Endothelial cell of umbilical vein (primary cell): ENCODE measurements at places on chromosomes 1 and 21.

DNA sequence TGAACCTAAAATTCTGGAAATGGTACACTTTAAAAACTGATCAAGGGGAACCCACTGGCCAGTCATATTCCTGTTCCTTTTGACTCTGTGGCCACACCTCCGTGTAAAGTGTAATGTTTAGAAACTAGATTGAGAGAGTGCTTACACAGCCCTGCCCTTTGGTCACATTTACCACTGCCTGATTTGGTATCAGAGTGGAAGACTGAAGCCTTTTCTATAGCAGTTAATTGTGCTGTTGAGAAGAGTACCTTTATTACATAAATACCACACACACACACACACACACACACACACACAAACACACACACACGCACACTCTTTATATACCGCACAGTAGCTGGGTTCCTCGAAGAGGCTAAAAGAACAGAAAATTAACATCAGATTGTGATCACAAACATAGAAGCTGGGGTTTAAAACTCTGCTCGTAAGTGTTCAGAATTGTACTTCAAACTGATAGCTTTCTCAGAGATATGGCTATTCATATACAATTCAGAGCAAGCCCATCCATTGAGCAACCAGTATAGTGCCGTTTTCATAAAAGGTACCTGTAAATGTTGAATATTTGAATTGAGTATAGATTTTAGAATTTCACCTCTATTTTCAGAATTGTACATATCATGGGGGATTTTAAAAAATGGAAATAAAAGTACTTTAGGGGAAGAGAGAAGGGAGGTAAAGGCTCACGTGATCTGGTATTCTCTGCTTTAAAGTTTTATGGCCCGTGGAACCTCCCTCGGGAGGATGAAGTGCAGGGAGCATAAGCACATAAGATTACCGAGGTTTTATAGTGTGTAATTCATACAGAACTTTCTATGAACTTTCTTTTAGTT is 37.5 kb downstream of the CAMTA1 start:
- DNase-seq = no peak
- no peaks in the 10 kb centered on the region for H3K27me3 ChIP-seq
- H3K4me1 ChIP-seq = peaks cover 12% of the 10 kb centered on the region
- no peak overlapping the region for H3K4me3 ChIP-seq
- H3K36me3 ChIP-seq = no peaks in the 10 kb centered on the region

- H3K4me1 ChIP-seq = no peaks in the 10 kb centered on the region
- H3K36me3 ChIP-seq = no peaks in the 10 kb centered on the region
- no peak for DNase-seq
- H3K27ac ChIP-seq = no peak overlapping the region
- H3K27me3 ChIP-seq = peaks cover 2% of the 10 kb centered on the region
- no peak overlapping the region for H3K4me3 ChIP-seq
Observed at GRCh38 chr1:204670152-204670927, 15.2 kb downstream of the LRRN2 start.

GRCh38 chr1:24483441-24483840 is 19.2 kb upstream of the RCAN3 start:
- no peaks in the 10 kb centered on the region for H3K36me3 ChIP-seq
- no peak overlapping the region for H3K4me3 ChIP-seq
- no peaks in the 10 kb centered on the region for H3K27me3 ChIP-seq
- DNase-seq = no peak
- H3K4me1 ChIP-seq = no peaks in the 10 kb centered on the region

GRCh38 chr21:45618846-45619485 is 24.6 kb upstream of the PCBP3 start:
- no peak overlapping the region for H3K4me3 ChIP-seq
- no peak overlapping the region for H3K27ac ChIP-seq
- H3K27me3 ChIP-seq = no peaks in the 10 kb centered on the region
- no peak for DNase-seq
- H3K36me3 ChIP-seq = no peaks in the 10 kb centered on the region

DNA sequence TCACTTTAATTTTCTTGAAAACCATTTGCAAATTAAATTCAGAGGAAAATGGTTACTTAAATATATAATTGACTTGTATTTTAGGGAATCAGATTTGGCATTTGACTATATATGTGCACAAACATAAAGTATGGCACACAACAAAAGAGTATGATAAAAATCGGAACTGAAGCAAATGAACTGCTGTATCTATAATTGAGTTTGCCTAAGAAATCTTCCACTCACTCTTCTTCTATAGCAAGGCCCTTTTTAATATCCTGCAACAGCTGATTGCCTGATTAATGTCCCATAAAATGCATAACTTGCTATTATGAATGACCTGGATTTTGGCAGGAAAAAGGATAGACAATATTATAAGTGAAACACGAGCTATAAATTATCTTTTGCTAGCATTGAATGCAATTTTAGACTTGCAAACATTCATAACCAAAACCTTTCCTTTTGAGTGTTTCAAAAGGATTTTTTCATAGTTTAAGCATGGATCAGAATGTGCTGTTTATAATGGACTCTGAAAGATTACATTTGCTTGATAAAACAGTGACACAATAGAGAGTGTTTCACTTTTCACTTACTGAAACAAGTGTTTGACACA is 2204.3 kb downstream of the MRPL39 start:
- H3K36me3 ChIP-seq = no peaks in the 10 kb centered on the region
- no peak overlapping the region for H3K4me3 ChIP-seq
- H3K4me1 ChIP-seq = no peaks in the 10 kb centered on the region
- H3K27ac ChIP-seq = no peak overlapping the region
- H3K27me3 ChIP-seq = no peaks in the 10 kb centered on the region

DNA sequence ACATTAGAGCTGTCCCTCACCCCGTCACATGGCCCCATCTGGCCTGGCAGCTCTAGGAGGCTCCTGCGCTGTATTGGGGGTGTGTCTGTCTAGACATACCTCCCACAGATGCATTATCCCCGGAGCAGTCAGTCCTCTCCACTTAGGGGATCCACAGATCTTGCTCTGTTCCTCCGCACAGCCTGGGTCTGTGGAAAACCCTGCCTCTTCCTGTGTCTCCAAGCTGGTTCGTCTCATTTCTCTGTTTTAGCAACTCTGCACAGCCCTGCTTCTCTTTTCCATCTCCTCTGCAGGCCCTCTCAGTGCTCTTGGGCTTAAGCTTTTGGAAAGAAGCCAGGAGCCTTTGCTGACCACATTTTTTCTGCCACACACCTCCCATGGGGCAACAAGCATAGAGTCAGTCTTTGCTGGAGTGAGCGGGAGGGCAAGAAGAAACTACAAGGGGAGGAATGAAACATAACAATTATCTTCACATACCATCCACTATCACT is 241.5 kb downstream of the FOXD2 start:
- no peaks in the 10 kb centered on the region for H3K4me1 ChIP-seq
- no peak for DNase-seq
- no peak overlapping the region for H3K4me3 ChIP-seq
- H3K36me3 ChIP-seq = no peaks in the 10 kb centered on the region

- H3K36me3 ChIP-seq = no peaks in the 10 kb centered on the region
- H3K4me3 ChIP-seq = no peak overlapping the region
- no peak for DNase-seq
- H3K4me1 ChIP-seq = no peaks in the 10 kb centered on the region
- H3K27ac ChIP-seq = no peak overlapping the region
Observed at GRCh38 chr1:216034506-216034905, 388.7 kb downstream of the USH2A start.

GRCh38 chr1:109312978-109313775 is 6.4 kb upstream of the MYBPHL start:
- H3K27me3 ChIP-seq = peaks cover 6% of the 10 kb centered on the region
- DNase-seq = no peak
- H3K27ac ChIP-seq = no peak overlapping the region
- no peaks in the 10 kb centered on the region for H3K4me1 ChIP-seq
- no peaks in the 10 kb centered on the region for H3K36me3 ChIP-seq
- no peak overlapping the region for H3K4me3 ChIP-seq

DNA sequence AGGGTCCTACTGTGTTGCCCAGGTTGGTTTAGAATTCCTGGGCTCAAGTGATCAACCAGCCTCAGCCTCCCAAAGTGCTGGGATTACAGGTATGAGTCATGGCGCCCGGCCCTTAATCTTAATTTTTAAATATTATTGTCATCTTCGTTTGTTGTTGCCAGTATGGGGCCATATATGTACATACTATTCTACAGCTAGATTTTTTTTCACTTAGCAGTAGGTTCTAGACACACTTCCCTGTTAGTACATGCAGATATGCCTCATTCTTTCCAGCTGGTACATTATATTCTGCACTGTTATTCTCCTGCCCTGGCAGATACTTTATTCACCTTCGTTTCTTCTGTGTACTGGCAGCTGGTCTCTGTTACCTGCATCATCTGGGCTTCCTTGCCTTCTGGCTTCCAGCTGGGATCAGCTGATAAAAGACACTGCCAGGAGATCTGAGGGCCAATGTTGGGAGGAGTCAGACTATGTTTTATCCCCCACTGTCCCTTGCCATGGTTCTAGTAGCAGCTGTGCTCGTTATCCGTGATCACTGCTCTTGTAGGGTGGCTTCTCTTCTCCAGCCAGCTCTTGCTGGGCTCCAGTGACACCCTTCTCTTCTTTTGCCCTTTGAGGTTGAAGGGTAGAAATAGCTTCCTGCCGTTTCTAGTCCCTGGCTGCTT is 24.7 kb downstream of the ST3GAL3 start:
- H3K4me3 ChIP-seq = no peak overlapping the region
- H3K4me1 ChIP-seq = no peaks in the 10 kb centered on the region
- no peak overlapping the region for H3K27ac ChIP-seq
- DNase-seq = no peak
- H3K27me3 ChIP-seq = no peaks in the 10 kb centered on the region

- no peak for DNase-seq
- H3K4me1 ChIP-seq = peaks cover 8% of the 10 kb centered on the region
- no peaks in the 10 kb centered on the region for H3K36me3 ChIP-seq
Observed at GRCh38 chr1:151370211-151370911, 2.1 kb downstream of the SELENBP1 start.

DNA sequence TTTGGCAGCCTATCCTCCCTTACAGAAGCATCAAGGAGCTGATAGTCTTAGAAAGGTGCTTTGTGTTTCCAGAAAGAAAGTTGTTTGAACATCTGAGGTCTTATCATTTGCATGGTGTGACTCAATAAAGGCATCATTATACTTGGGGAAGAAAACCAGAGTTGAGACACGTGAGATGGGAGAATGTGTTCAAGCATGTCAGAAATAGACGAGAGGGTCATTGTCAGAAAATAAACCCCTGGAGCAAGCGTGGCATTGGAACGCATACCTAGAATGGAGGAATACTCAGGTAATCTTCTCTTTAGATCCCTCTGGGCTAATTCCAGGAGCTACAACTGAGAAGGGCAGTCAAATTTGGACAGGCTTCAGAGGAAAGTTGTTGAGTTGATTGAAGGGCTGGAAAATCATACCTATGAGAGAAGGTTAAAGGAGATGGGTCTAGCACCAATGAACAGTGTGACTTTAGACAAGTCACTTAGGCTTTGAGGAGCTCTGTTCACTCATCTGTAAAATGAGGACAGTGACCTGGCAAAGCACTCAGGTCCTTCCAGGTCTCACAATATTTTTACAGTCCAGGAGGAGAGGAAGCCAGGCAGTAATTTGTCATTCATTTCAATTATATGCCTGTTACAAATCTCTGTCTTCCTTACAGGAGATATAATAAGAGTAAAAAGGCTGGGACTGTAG is 101.3 kb upstream of the C1orf21 start:
- H3K4me3 ChIP-seq = no peak overlapping the region
- no peaks in the 10 kb centered on the region for H3K27me3 ChIP-seq
- no peak overlapping the region for H3K27ac ChIP-seq
- DNase-seq = no peak

- no peaks in the 10 kb centered on the region for H3K4me1 ChIP-seq
- no peak for DNase-seq
- H3K4me3 ChIP-seq = no peak overlapping the region
- H3K27me3 ChIP-seq = no peaks in the 10 kb centered on the region
Observed at GRCh38 chr1:116537040-116537831, 33.6 kb downstream of the CD58 start.

DNA sequence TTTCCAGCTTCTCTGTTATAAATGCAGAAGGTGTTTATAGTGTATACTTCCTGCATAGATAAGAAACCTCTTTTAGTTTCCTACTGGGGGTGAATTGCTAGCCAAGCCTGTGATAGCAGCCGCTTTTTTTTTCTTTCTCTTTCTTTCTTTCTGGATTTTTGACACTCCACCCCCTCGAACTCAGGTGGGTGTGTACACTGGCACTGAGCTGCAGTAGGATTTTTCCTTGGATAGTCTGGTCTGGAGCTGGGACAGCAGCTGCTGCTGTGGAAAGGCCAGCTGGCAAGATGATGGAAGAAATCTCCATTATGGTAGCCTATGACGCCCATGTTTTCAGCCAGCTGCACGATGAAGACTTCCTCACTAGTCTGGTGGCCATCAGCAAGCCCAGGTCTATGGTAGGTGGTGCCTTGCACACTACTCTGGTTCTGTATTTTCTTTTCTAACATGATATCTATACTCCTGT is 122.5 kb upstream of the CACYBP start:
- no peak overlapping the region for H3K27ac ChIP-seq
- no peak for DNase-seq
- H3K36me3 ChIP-seq = no peaks in the 10 kb centered on the region
- no peak overlapping the region for H3K4me3 ChIP-seq

- H3K27ac ChIP-seq = no peak overlapping the region
- no peak overlapping the region for H3K4me3 ChIP-seq
- DNase-seq = no peak
- H3K27me3 ChIP-seq = no peaks in the 10 kb centered on the region
- no peaks in the 10 kb centered on the region for H3K36me3 ChIP-seq
- peaks cover 28% of the 10 kb centered on the region for H3K4me1 ChIP-seq
Observed at GRCh38 chr1:111517469-111518225, 14.2 kb upstream of the ADORA3 start.

GRCh38 chr1:245336149-245336983 is 181.6 kb downstream of the KIF26B start:
- no peaks in the 10 kb centered on the region for H3K4me1 ChIP-seq
- no peak for DNase-seq
- no peak overlapping the region for H3K4me3 ChIP-seq
- H3K27ac ChIP-seq = no peak overlapping the region
- no peaks in the 10 kb centered on the region for H3K36me3 ChIP-seq

GRCh38 chr1:6652986-6653385 is 28.3 kb downstream of the THAP3 start:
- no peaks in the 10 kb centered on the region for H3K36me3 ChIP-seq
- no peak overlapping the region for H3K27ac ChIP-seq
- H3K27me3 ChIP-seq = no peaks in the 10 kb centered on the region
- DNase-seq = no peak
- H3K4me3 ChIP-seq = no peak overlapping the region
- H3K4me1 ChIP-seq = no peaks in the 10 kb centered on the region

GRCh38 chr1:203504400-203505250 is 10.7 kb downstream of the OPTC start:
- no peak overlapping the region for H3K27ac ChIP-seq
- H3K4me3 ChIP-seq = no peak overlapping the region
- H3K4me1 ChIP-seq = peaks cover 4% of the 10 kb centered on the region
- no peaks in the 10 kb centered on the region for H3K36me3 ChIP-seq

- no peak overlapping the region for H3K4me3 ChIP-seq
- H3K27me3 ChIP-seq = no peaks in the 10 kb centered on the region
- H3K4me1 ChIP-seq = peaks cover 23% of the 10 kb centered on the region
- peaks cover 2% of the 10 kb centered on the region for H3K36me3 ChIP-seq
- H3K27ac ChIP-seq = no peak overlapping the region
Observed at GRCh38 chr1:232966663-232967062, 16.3 kb downstream of the NTPCR start.

- H3K4me1 ChIP-seq = no peaks in the 10 kb centered on the region
- no peaks in the 10 kb centered on the region for H3K27me3 ChIP-seq
- no peak for DNase-seq
Observed at GRCh38 chr1:57824535-57824934, 400.7 kb upstream of the DAB1 start.
